ENCODE measurements at places on chromosomes 3 and 15.
A peak's percentile ranks its signal among the peaks of the same experiment; 100 is the strongest.

- no peak for DNase-seq
Observed at GRCh38 chr15:82649226-82649999, 2.2 kb upstream of the CPEB1 start.

GRCh38 chr3:16130066-16130465, 44.4 kb upstream of the GALNT15 start:
- no peak for DNase-seq

DNA sequence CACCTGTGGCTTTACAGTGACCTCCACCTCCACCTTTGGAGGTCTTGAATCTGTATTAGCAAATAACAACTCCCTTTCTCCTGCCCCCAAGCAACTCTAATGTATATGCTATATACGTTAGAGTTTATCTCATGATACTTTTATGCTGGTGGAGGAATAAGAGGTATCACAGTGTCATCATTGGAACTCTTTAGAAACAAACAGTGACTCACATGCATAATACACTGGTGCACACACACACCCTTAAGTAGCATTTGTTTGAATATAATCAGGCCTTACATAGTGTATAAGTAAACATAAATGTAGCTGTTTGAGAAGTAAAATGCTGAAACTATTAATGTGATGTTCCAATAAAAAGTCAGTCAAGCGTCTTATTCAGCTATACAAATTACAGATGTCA, 280.2 kb upstream of the C2CD4B start:
- no peak for DNase-seq

DNA sequence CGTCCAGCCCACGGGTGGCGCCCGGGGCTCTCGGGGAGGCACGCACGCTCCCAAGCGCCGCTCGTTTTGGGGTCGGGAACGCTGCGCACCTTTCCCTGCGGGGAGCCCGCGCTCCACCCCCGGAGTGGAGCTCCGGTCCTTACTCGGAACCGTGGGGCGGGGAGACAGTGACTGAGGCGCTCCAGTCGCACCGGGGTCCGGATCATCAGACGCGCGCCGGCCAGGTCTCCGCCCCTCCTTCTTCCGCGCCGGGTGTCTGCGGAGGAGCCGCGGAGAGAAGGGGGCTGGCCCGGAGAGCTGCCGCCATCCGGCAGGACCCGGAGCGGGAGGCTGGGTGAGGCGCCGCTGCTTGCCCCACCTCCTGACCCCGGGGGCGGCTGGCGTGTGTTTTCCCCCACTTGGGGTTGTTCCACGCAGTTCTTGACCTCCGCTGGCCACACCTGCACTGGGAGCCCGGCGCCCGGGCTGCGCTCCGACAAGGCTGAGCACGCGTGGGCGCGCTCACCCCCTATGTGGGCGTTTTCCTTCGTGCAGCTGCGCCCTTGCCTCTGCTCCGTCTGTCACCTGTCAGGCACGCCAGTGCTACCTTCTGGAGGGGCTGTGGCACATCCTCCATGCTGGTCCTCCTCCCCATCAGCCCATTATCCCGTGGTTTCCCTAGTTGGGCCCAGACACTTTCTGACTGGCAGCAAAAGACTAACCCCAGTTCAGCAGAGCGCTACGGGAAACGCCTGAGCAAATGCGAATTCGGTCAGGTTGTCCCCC, at the start of gene MCF2L2:
Gene MCF2L2, minus strand, starts transcription at position 173 of the 765 bp plus-strand sequence. CDS start 642 bp downstream, outside the sequence.
- DNase-seq: peak; percentile 93

GRCh38 chr3:82814660-82815059, 1053.2 kb upstream of the GBE1 start:
- DNase-seq: no peak

GRCh38 chr3:23752126-23752525, 53.6 kb upstream of the UBE2E1 start:
- DNase-seq: no peak

DNA sequence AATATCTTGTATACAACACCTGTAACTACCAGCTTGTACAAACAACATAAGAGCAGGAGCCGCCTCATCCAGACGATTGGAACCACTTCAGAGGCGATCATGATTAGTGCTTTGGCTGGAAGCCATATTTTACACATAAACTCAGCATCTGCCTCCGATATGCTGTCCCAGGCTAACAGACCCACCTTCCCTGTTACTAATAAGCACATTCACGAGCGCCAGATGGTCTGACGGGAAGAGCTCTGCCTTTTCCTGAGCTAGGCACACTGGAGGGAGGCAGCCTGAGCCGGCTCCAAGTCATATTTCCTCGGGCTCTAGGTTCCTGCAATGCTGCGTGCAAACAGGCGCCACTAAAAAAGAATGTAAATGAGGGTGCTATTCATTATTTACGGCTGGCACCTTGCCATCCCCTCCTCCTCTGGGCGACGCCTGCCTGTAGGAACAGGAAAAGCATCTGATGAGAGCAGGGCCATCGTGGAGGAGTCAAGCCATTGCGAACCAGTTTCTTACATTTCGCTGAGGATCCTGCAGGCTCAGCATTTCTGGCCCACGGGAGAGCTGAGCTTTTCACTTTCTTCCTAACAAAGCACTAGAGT, 98.2 kb downstream of the ANXA2 start:
- DNase-seq: peak; percentile 100

GRCh38 chr3:10213156-10213792, 35.0 kb upstream of the TATDN2 start:
- no peak for DNase-seq
